ENCODE measurements at places on chromosomes 3 and 15.

DNA sequence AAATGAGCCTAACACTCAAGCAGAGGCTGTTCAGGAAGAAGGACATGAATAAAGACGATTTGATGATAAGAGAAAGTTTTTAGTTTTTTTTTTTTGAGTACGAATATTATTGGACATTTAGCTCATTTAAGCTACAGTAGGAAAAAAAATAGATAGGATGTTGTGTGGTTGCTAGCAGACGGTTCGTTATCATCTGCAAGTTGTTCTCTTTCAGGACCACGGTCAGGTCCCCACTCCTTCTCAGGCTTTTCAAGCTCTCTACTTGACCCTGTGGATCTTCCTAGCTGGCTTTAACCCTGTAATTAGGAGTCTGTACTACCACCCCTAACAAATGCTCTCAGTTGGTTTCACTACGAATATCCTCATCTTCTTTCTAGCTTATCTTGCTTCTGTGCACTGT is 1.1 kb downstream of the KCNH8 start:
- DNase-seq = peak; percentile 38

GRCh38 chr3:52339612-52340011 is 23.5 kb downstream of the DNAH1 start:
- peak; percentile 61 for DNase-seq

DNA sequence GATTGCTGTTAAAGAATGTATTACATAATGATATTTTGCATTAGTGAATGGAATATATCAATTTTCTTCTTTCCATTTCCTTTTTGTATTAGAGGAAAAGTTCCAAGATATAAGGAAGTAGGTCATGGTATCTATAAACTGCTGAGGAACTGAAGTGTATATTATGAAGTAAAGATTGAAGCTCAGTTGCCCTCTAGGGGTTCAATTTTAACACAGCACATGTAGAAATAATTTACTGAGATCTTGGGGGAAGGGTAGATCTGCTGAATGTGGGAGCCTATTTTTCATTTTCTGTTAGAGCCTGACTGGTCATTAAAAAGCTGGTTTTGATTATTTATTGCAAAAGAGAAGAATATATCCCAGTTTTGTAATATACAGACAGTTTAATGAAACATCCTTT is 45.2 kb downstream of the CMC1 start:
- DNase-seq = peak; percentile 42

DNA sequence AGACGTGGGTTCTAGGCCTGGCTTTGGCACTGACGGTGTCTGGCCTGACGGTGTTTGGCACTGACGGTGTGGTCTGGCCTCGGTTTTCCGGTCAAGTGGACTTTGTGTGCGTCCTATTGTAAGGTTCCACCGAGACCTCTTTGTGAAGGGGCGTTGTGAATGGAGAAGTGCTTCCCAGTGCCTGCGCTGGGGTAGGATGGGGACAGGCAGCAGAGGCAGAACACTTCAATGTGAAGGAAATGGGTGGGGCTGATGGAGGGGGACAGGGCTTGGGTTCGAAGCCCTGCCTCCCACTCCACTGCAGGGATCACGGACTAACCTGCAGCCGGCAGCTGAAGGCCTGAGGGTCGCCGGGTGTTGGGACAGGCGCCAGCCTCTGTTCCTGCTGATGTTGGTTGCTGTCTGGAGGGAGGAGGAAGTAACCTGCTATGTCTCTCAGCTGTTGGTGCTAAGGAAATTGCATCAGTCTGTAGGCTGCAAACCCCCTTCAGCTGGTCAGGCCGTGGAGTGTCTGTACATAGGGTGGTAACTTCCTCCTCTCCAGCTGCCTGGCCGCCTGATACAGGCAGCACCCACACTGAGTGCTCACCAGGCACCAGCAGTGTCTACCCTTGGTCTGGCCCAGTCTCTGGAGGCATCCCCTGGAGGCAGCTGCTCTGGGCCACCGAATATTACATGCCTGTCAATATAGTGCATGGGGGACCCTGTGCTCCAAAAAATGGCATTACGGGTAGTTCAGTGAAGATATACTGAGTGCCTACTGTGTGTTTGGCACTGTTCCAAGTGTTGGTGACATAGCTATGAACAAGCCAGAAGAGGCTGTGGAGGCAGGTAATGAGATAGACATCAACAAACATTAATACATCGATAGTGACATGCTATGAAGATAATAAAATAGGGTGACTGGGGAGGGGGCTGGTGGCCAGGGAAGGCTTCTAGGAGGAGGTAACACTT is 1.1 kb downstream of the TM6SF1 start:
- no peak for DNase-seq

DNA sequence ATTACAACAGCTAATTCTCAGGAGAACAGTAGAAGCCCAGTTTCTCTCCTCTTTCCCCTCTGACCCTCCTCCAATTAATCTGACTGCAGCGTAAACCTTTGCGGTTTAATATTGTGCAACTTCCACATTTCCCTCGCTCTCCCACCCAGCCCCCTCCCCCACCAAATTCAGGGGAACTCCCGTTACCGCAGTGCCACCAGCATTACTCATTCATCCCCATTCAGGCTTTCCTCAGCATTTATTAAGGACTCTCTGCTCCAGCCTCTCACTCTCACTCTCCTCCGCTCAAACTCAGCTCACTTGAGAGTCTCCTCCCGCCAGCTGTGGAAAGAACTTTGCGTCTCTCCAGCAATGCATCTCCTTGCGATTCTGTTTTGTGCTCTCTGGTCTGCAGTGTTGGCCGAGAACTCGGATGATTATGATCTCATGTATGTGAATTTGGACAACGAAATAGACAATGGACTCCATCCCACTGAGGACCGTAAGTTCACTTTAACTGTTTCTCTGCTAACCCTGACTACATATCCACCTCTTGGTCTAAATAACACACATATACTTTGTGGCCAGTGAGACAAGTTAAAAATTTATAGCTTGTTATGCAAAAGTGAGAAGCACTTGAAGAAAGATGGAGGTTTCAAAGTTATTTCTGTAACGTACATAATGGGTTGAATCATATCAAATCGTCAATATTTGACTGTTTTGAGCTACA is at the start of gene PTX3:
Gene PTX3, plus strand, starts transcription at position 268 of the 709 bp plus-strand sequence. Its CDS starts 84 bp downstream, at position 352.
- DNase-seq = no peak

DNA sequence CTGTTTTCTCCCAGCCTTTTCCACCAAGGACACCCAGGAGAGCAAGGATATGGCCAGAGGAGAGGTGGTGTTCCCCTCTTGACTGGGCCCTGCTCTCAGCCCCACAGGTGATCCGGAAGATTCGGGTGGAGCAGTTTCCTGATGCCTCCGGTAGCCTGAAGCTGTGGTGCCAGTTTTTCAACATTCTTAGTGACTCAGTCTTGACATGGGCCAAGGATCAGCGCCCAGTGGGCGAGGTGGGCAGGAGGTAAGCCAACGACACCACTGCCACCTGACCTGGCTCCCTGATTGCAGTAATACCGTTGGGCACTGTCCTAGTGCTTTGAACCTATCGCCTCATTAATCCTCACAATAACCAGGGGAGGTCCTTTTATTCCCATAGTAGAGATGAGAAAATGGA is 25.3 kb upstream of the SLC28A1 start:
- DNase-seq = peak; percentile 88

DNA sequence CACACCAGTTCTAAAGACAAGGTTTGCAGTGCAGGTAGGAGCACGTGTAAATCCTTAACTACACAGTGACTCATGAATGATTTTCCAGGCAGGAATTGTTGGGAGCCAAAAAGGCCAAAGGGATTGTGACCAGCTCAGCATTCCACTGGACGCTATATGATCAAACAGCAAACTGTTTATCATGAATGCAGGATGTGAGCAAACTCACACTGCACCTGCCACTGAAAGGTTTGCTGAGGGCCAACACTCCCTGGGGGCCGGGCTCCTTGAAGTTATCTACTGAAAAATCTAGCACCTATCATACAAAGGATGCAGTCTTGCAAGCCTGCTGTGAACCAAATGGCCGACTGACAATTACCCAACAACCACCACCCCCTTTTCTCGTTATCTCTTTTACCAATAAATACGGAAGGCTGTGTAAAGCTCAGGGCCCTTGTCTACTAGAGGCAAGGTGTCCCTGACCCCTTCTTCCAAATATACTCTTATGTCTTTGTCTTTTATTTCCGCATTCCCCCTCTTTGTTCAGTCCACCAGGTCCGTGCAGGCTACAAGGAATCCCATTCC is 11.5 kb upstream of the DNASE1L3 start:
- peak; percentile 50 for DNase-seq

GRCh38 chr3:156620260-156620659 is 54.1 kb upstream of the TIPARP start:
- DNase-seq = no peak

DNA sequence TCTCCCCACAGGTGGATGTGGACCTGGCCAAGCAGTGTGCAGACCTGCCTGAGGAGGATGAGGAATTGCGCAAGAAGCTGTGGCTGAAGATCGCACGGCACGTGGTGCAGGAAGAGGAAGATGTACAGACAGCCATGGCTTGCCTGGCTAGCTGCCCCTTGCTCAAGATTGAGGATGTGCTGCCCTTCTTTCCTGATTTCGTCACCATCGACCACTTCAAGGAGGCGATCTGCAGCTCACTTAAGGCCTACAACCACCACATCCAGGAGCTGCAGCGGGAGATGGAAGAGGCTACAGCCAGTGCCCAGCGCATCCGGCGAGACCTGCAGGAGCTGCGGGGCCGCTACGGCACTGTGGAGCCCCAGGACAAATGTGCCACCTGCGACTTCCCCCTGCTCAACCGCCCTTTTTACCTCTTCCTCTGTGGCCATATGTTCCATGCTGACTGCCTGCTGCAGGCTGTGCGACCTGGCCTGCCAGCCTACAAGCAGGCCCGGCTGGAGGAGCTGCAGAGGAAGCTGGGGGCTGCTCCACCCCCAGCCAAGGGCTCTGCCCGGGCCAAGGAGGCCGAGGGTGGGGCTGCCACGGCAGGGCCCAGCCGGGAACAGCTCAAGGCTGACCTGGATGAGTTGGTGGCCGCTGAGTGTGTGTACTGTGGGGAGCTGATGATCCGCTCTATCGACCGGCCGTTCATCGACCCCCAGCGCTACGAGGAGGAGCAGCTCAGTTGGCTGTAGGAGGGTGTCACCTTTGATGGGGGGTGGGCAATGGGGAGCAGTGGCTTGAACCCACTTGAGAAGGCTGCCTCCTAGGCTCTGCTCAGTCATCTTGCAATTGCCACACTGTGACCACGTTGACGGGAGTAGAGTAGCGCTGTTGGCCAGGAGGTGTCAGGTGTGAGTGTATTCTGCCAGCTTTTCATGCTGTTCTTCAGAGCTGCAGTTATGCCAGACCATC is 8.6 kb downstream of the VPS18 start:
- DNase-seq = no peak

DNA sequence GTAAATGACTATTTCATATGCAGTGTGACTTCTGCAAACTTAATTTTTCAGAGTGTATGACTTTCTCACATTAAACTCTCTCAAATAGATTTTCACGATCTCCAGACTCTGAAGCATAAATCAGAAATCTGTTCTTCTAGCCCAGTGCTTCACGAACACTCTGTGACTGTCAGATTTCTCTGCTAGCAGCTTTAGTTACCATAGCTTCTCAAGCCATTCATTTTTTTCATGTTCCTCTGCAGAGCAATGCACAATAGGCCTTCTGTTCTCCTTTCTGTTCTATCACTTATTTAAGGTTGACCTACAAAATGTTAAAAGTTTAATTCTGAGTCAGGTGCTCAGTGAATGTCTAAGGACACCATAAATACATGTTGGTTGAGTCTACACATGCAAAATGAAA is 1102.2 kb downstream of the TUSC7 start:
- DNase-seq = no peak

DNA sequence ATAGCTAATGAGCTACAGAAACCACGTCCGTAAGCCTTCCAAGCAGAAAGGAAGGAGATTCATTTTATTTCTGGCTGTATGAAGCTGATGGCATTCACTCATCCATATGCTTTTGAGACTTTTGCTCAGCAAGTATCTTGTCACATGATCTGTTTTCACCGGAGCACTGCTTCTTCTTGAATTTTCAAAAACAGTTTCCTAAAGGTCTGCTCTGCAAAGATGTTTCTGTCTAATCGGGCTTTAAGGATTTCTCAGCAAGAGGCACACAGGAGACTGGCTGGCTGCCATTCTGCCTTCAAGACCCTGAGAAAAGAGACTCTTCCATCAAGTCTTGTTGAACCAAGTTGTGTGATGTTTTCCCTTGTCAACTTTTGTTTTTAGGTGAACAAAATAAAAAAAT is 289.6 kb upstream of the LYSMD4 start:
- DNase-seq = no peak

- no peak for DNase-seq
These were observed 21.2 kb downstream of the TFDP2 start for GRCh38 chr3:142127941-142128658.

- no peak for DNase-seq
These were observed 91.4 kb downstream of the NFKBIZ start for GRCh38 chr3:101940521-101941317.

DNA sequence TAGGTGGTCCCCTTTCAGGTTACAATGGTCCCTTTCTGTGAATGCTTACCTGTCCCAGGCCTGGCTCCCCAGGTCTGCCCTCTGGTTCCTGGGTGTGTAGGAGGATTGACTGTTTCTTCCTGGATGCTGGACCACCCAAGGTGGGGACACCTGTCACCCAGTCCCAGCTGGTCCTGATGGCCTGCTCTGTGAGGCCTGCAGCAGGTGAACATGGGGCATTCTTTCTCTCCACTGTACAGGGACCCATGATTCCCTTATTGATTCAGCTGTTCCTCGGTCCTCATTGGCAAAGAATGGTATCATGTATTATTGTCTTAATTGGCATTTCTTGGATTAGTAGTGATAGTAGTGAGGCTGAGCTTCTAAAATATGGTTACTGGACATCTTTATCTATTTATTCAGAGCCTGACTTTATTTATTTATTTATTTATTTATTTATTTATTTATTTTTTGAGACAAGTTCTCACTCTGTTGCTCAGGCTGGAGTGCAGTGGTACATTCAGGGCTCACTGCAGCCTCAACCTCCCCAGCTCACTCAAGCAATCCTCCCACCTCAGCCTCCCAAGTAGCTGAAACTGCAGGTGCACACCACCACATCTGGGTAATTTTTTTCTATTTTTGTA is 8.8 kb upstream of the DNAJA4 start:
- DNase-seq = no peak

- no peak for DNase-seq
These were observed 6.5 kb downstream of the OR5K4 start for GRCh38 chr3:98359993-98360675.

DNA sequence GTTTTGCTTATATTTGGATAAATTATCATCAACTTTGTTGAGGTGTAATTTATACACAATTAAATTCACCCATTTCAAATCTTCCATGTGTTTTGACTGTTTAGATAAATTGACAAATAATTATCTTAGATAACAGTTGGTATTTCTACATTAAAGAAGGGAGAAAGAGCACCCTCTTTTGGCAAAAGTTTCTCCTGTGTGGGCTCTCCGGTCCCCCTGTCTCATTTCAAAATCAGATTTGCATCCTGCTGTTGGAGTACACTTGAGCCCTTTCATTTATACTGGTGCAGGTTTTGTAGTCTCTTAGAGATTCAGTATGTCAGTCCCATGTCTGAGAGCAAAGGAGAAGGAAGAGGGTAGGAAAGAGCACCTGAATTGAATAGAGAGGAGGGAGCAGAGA is 49.4 kb downstream of the NKIRAS1 start:
- DNase-seq = no peak

- no peak for DNase-seq
These were observed 32.9 kb upstream of the BLM start for GRCh38 chr15:90684281-90684680.
